ENCODE measurements at places on chromosomes 11 and 22.

DNA sequence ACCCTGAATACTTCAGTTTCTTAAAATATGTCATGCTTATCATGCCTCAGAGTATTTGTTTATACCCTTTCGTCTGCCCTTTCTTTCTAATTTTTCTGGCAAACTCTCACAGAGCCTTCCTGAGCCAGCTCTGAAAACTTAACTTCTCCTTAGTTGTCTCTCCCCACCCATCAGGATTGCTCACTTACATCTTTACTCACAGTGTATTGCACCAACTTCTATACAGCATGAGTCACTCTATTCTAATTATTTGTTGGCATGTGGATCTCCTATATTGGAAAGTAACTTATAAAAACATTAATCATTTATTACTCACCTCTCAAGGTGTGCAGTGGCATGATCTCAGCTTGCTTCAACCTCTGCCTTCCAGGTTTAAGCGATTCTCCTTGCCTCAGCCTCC is 114.9 kb downstream of the FANCF start:
- no peak for DNase-seq

GRCh38 chr22:39959640-39960447 is at the start of gene TMA7B:
Gene TMA7B, plus strand, starts transcription at chr22:39960397. Its CDS starts 3,978 bp downstream, at chr22:39964375.
- DNase-seq: peak; percentile 86

DNA sequence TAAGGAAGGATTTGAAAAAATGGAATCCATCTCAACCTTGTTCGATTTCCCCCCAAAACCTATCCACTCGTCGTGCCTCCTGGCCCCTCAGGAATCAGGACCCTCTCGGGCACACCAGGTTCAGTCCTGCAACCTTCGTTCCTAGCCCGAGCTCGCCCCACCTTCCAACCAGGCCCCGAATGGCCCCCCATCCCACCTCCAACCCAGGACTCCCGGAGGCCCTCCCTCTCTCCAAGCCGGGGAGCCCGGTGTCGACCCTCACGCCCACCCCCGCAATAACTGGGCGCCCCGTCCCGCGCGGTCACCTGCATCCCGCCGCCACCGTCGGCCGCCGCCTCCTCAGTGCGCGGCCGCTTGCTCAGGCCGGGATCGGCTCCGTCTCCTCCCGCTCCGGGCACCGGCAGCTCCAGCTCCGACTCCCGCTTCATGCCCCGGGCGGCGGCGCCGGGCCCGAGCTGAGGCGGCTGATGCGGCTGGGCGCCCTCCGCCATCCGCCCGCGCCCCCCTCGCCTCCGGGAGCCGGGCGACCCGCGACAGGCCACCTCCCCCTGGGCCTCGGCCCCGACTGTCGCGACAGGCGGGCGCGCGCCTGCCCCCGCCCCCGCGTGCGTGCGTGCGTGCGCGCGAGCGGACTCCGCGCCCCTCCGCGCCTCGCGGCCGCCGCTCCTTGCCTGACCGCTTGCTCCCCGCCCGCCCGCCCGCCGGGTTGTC is 534 bp downstream of the RBFOX2 start:
- DNase-seq: no peak

DNA sequence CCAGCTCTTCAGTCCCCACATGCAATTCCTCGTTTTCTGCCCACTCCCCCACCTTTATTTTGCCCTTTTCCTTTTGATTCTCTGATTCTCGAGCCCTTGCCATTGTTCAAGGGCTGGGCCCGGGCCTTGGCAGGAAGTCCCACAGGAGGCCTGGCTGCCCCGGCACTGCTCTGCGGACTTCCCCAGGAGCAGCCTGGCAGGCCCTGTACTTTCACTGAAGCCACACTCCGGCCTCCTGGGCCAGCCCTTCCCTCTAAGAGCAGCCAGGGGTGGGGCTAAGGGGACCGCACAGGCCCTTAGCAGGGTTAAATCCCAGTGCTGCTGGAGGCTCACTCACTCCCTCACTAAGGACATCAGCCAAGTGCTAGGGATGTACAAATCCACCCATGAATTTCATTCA is 4.1 kb downstream of the LRRC32 start:
- peak; percentile 72 for DNase-seq

DNA sequence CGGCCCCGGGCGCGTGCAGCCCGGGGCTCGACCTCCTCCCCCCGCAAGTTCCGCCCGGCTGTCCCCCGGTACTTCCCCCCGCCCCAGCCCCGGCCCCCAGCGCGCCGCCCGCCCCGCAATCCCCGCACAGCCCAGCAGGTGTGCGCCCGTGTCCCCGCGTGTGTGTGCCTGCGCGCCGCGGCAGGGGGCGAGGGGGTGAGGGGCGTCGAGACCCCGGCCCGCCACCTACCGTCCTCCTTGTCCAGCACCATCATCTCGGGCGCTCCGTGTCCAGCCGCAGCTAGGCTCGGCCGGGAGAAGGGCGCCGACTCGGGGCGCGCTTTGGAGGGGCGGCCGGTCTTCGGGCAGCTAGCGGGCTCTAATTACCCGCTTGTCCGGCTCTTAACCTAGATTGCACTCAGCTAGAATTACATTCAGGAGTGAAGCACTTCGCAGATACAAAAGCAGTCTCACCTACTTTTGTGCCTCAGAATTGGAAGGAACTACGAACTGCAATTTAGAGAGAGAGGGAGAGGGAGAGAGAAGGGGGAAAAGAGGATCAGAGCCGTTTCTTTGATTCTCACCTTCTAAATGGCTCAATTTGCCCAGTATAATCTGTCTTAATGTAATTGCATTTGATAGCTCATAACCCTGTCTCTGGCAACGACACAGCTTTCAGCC is 439 bp downstream of the LMO1 start:
- DNase-seq: no peak

DNA sequence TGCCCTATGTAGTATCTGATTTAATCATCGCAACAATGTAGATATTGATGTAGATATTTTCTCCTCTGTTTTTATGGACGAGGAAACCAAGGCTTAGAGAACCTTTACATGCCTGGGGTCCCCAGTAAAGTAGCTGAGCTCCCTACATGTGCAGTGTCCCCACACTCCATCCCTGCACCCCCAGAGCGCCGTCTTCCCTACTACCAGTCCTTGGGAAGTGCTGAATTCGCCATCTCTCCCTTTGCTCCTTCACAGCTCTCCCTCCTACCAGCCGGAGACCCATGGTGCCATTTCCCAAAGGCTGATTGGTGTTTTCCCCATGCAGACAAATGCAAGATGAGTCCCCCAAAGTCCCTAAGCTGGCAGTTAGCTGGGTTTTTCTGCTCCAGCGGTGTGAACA is 86.0 kb downstream of the CEP164 start:
- DNase-seq: no peak

DNA sequence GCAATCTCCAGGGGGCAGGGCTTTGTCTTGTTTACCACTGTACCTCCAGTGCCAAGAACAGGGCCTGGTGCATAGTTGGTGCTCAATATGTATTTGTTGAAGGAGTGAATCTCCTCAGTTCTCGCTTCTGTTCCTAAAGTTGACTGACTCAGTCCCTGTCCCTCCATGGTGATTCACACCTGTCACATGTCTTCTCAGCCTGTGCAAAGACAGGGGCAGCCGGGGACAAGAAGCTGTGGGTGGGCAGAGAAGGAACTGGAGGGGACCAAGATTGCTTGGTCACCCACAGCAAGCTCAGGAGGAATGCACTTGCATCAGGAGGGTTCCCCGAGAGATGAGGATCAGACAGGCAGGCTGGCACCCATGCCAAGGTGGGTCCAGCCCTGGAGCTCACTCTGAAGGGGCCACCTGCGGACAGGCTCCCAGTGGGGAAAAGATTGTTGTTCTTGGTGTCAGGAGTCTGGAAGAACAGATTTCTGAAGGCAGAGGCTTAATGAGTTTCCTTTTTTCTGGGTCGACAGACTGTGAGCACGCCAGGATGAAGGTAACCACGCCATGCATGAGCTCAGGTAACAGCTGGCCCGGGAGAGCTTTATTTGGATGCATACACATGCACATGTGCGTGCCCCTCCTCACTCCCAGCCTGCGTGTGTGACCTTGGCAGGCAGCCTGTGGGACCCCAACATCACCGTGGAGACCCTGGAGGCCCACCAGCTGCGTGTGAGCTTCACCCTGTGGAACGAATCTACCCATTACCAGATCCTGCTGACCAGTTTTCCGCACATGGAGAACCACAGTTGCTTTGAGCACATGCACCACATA is 16.9 kb downstream of the IL17RA start:
- DNase-seq: no peak

DNA sequence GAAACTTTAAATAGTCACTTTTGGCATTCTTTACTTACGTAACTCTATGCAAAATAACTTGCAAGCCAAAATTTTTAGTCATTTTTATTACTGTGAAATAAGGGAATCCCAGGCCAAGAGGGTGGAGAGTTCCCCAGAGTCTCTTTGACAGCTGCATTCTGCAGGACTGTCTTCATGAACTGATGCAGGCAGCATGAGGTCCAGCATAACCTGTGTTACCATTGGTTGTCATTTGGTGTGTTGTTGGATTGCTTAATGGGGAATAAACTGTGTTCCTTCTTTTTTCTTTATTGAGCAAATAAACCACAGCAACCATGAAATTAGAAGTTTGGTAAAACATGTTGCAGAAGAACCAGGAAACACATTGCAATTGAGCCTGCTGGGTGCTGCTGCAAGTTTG is 24.6 kb downstream of the MMP27 start:
- DNase-seq: peak; percentile 8

GRCh38 chr11:133921513-133921912 is 35.3 kb downstream of the IGSF9B start:
- DNase-seq: no peak

DNA sequence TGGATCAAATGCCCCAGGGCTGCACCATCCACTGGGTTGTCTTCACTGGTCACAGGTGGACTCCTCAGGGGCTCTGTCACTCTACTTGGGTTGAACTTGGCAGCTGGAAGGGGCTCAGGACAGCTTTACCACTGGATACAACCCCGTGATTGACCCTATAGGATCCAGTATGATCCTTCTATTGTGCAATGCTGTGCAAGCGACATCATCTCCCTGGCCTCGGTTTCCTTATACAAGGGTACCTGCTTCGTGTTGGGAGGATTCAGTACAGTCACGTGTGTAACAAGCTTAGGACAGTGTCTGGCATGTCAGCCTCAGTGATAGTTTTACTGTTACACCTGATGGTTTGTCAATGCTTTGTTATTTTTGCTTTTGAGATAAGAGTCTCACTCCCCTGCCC is 20.5 kb upstream of the MIEF1 start:
- no peak for DNase-seq

- DNase-seq: no peak
These were observed 406.3 kb downstream of the CADM1 start for GRCh38 chr11:115097796-115098408.

- no peak for DNase-seq
These were observed 29.9 kb downstream of the RNF169 start for GRCh38 chr11:74778581-74778980.

DNA sequence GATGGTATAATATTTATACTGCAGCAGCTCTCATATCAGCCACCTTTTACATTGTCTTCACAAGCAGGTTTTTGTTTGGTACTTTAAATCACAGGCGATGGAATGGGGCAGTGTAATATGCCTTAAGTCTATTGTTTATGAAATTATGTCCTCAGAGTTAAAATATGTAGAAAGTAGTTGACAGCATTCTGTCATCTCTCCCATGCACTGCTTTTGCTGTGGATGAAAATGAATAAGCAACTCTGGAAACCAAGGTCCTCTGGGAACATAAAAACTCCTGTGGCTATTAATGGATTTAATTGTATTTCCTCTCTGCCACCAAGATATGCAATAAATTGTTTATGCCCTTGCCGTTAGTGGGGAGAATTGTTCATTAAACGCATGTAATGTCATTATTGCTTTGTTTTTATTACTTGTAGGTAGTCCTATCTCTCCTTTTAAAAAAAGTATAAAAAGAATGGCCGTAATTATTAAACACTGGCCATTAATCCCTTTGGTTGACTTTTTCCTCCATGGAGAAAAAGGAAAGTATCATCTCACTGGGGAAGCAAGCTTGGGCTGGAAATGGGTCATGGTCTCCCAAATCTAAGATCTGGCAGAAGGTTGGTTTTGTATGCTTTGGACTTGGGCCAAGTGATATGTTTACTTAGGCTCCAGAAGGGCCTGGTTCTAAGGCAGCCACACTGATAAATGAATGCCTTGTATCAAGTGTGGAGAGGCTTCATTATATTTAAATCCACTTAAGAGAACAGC is 13.1 kb downstream of the PACS1 start:
- peak; percentile 44 for DNase-seq

- DNase-seq: no peak
These were observed 682.2 kb upstream of the RAG2 start for GRCh38 chr11:37280200-37280599.

- DNase-seq: no peak
These were observed 28.3 kb upstream of the RCN1 start for GRCh38 chr11:32062540-32062939.

- DNase-seq: no peak
These were observed at the start of gene SLC22A9 for GRCh38 chr11:63369165-63369970. Gene SLC22A9, plus strand, starts transcription at chr11:63369785. Its CDS starts 272 bp downstream, at chr11:63370057.
